Neural crest cell (in vitro differentiated cells): ENCODE measurements at places on chromosomes 7 and 10. TPM values are rescaled to one million over a fixed set of nuclear protein-coding genes. Genes with fewer than 3 reads are reported as not detected.

DNA sequence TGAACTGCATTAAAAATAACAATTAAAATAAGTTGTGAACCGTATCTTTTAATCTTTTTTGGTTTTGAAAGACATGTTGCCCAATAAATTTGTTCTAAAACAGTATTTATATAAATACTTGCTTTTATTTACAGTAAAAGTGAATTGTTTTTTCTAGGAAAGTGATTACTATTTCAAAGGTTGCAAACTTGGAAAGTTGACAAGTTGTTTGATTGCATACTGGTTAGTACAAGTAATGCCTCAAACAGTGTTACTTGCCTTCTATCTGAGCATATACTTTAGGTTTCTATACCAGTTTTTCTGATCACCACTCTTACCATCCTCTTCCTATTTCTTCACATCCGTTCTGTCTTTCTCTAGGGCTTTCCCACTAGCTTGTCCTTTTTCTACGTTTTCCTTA lies 212.6 kb downstream of the FOXP2 start:
- H3K27ac ChIP-seq: no peak overlapping the region
- peaks cover 41% of the 10 kb centered on the region for H3K4me1 ChIP-seq
- no peak for DNase-seq
- no peak overlapping the region for H3K4me3 ChIP-seq
- H3K36me3 ChIP-seq: no peaks in the 10 kb centered on the region

The OR2A1 gene
- 0.19 TPM in 1 of 2 replicates, not detected in the other for total RNA-seq

The TASOR2 gene
- total RNA-seq: 49.1 and 49.8 TPM in 2 replicates

DNA sequence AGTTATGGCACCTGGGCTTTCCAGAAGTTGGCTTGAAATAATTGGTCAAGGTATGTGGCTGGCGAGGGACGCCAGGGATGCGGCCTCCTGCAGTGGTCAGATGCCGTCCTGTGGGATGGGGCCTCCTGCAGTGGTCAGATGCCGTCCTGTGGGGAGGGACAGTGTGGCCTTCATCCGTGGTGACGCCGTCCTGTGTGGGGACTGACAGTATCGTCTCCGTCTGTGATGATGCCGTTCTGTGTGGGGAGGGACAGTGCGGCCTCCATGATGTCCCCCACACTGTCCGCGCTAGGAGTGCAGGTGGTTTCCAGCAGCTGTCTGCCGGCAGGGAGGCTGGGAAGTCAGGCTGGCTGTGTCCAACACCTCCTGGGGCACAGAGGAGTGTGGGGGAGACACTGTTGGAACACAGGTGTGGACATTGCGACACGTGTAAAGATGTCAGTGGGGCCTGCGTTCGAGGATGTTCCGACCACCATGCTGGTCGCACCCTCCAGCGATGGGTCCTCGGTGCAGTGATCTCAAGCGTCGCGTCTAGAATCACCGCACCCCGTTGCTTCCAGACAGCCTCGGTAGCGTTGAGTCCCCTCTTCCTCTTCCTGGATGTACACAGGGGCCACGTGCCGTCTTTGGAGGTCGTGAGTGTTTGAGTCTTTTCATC lies 52.6 kb downstream of the INPP5A start:
- H3K4me3 ChIP-seq: peak overlapping the region; percentile 24
- H3K27ac ChIP-seq: no peak overlapping the region
- DNase-seq: no peak

- no peak for DNase-seq
- no peaks in the 10 kb centered on the region for H3K36me3 ChIP-seq
- H3K4me1 ChIP-seq: no peaks in the 10 kb centered on the region
- H3K4me3 ChIP-seq: no peak overlapping the region
- H3K27ac ChIP-seq: no peak overlapping the region
Observed at GRCh38 chr7:104267701-104268368, 60.0 kb upstream of the ORC5 start.

DNA sequence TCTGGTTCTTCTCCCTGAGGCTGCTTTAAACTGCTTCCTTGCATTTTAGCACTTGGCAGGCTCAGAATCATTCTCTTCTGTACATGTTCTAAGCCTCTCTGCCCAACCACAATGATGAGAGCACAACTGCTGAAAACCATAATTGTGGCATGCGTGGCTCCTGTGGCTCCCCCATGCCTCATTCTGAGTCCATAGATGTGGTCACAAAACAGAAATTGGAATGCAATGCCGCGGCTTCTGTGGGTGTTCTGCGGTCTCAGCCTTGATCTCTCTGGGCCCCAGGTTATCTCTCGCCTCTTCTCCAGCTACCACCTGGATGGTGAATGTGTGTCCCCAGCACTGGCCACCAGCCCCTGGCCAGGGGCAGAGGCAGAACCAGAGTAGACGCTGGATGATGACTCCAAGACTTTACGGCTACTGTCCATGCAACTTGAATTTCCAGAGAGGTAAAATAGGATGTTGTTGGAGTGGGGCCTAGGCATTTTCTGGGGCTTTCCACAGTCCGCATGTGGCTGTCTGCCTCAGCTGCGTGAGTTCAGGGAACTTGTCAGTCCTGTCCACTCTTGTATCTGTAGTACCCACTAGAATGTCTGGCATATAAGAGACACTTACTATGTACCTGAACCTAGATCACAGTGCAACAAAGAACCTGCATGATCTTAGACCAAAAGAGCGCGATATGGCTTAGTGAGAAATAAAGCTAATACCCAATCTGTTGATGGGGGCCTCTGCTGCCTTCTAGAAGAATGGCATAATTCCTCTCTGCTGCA lies 52.4 kb upstream of the ADRB1 start:
- no peaks in the 10 kb centered on the region for H3K4me1 ChIP-seq
- DNase-seq: no peak
- no peak overlapping the region for H3K27ac ChIP-seq
- no peaks in the 10 kb centered on the region for H3K27me3 ChIP-seq

GRCh38 chr7:34747176-34747781 lies 89.3 kb downstream of the NPSR1 start:
- H3K27ac ChIP-seq: no peak overlapping the region
- no peak overlapping the region for H3K4me3 ChIP-seq
- no peak for DNase-seq
- H3K4me1 ChIP-seq: no peaks in the 10 kb centered on the region
- no peaks in the 10 kb centered on the region for H3K27me3 ChIP-seq

GRCh38 chr10:100529475-100530298 lies at the start of gene NDUFB8:
Gene NDUFB8, minus strand, starts transcription at chr10:100529871. Its CDS starts 20 bp downstream, at chr10:100529851.
- peak within 1 kb of the TSS; percentile 100 for H3K4me3 ChIP-seq
- DNase-seq: peak; percentile 90
- peaks cover 23% of the 10 kb centered on the region for H3K4me1 ChIP-seq
- H3K27me3 ChIP-seq: no peaks in the 10 kb centered on the region
- H3K36me3 ChIP-seq: peaks cover 5% of the 10 kb centered on the region
- H3K27ac ChIP-seq: peak within 1 kb of the TSS; percentile 100

- no peaks in the 10 kb centered on the region for H3K27me3 ChIP-seq
- H3K36me3 ChIP-seq: no peaks in the 10 kb centered on the region
- H3K4me1 ChIP-seq: peaks cover 4% of the 10 kb centered on the region
- DNase-seq: no peak
- H3K4me3 ChIP-seq: no peak overlapping the region
Observed at GRCh38 chr7:112990624-112991023, 96.0 kb downstream of the GPR85 start.

DNA sequence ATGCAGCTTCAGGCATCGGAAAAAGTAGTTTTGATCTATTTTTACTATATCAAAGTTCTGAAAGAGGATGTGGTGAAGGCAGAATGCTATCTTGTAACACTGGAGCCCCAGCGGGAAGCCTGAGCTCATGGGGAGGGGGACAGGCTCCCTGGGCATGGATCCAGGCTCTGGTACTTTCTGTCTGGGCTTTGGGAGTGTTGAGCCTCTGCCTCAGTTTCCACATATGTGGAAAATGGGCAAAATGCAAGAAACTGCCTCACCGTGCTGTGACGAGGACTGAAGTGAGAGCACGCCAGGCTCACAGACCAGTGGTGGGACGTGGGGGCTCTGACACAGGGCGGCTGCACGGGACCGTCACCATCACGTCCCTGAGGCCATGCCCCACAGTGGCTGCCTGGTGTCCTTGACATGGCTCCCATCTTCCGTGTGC lies 182.9 kb upstream of the SHH start:
- no peak for DNase-seq
- no peak overlapping the region for H3K27ac ChIP-seq
- no peak overlapping the region for H3K4me3 ChIP-seq
- no peaks in the 10 kb centered on the region for H3K4me1 ChIP-seq
- H3K27me3 ChIP-seq: no peaks in the 10 kb centered on the region
- no peaks in the 10 kb centered on the region for H3K36me3 ChIP-seq

The VOPP1 gene
- total RNA-seq: 50.7 and 51.6 TPM in 2 replicates

DNA sequence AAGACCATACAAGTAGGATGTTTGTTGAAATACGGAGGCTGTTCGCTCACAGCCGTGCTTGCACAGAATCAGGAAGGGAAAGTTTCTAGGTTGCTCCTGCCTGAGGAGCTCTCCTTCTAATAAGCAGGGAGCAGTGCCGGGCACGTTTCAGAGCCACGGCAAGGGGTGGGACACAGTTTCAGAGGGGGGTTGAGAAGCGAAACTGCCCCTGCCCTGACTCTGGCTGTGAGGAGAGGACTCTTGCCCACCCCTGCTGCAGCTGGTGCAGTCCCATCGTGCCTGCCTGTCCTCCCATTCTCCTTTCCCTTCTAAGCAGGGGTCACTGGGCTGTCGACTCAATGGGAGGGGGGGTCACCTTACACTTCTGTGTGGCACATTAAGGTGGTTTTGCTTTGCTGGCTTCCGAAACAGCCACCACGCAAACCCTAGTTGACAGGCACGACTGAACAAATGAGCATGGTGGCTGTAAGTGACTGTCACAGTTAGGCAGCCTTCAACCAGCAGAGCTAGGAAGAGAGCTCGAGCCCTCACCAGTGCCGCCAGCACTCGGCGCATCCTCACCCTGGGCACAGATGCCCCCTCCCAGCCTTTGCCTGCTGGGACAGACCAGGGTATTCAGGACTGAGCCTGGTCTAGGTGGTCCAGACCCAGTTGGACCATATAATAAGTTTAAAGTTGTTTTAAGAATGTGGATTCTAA lies 37.5 kb downstream of the ZNF467 start:
- H3K4me1 ChIP-seq: no peaks in the 10 kb centered on the region
- no peaks in the 10 kb centered on the region for H3K36me3 ChIP-seq
- H3K4me3 ChIP-seq: no peak overlapping the region
- no peak for DNase-seq
- H3K27me3 ChIP-seq: peaks cover 23% of the 10 kb centered on the region
- no peak overlapping the region for H3K27ac ChIP-seq

- no peak overlapping the region for H3K4me3 ChIP-seq
- no peak overlapping the region for H3K27ac ChIP-seq
- no peak for DNase-seq
- no peaks in the 10 kb centered on the region for H3K36me3 ChIP-seq
Observed at GRCh38 chr7:30986738-30987137, 23.0 kb downstream of the GHRHR start.

DNA sequence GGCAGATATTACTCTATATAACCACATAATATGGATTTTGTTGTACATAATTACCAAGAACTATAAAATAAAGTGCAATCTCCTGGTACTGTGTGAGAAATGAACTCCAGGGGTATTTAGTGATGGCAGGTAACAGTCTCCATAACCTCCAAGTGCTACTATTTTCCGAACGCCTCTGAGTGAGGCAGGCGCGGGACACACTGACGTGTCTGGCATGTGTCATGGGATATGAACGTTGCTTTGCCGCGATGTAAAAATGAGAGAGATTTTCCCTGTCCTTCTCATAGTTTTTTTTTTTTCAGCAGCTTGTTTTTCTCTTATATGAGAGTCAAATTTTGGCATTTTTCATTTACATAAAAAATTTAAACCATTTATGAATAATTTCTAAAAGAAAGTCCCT lies 3.6 kb downstream of the ADARB2 start:
- no peak for DNase-seq
- no peak overlapping the region for H3K27ac ChIP-seq
- H3K4me1 ChIP-seq: peaks cover 18% of the 10 kb centered on the region
- no peaks in the 10 kb centered on the region for H3K36me3 ChIP-seq

DNA sequence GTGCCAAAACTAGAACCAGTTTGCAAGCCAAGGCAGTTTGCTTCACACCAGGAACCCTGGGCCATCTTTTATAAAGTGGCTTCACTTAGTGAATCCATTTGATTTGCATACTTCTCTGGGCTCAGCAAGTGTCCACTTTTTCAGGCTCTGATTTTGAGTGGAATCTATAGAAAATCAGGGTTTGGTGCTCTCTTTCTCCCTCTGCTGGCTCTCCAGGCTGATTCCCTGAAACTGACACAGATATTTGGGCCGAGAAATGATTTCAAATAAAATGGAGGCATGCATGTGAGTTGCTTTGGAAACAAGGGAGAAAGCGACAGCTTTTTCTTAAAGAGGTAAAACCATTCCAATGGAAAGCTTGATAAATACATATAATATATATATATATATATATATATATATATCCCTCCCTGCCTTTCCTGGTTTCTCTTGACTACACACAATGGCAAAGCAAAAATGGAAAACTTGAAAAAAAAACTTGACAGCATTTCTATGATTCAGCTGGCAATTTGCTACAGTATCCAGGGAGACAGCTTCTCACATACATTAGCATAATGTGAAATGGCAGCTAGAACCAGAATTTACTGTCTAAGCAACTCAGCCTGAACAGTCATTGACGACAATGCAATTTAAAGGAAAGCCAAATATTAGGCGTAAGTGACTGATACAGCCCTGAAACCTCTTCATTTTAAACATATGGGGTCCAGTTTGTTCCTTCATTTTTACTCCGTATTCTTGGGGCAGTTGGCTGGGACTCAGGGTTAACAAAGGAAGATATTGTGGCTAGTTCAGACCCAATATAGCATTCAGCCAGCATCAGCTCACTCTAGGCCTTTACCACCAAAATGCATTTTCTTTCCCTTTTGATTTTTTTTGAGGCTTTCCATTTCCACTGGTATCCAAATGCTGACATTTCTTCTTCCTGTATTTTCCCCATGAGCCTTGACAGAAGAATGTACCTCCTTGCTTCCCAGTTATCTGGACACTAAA lies 188.5 kb downstream of the TMEM178B start:
- peak; percentile 18 for DNase-seq
- no peaks in the 10 kb centered on the region for H3K27me3 ChIP-seq
- H3K4me1 ChIP-seq: peaks cover 31% of the 10 kb centered on the region
- H3K27ac ChIP-seq: peak overlapping the region; percentile 29
- no peak overlapping the region for H3K4me3 ChIP-seq

DNA sequence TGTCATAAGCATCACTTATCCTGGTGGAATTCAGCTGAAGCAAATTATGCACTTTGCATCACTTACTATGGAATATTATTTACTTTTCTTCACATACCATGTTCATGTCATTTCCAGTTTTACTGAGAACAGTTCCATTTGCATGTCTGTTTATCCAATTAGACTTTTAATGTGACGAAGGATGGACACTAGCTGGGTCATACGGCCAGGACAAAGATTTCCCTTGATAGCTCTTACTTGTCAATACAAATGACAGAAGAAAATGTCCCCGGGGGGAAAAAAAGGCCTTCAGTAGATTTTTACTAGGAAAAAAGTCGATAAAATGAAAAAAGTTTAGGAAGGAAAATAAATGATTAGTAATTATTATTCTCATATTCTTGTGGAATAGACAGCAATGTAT lies 106.6 kb downstream of the RAPGEF5 start:
- H3K27me3 ChIP-seq: no peaks in the 10 kb centered on the region
- peaks cover 6% of the 10 kb centered on the region for H3K36me3 ChIP-seq
- no peak for DNase-seq
- no peak overlapping the region for H3K27ac ChIP-seq
- H3K4me3 ChIP-seq: no peak overlapping the region

The RBM20 gene
- total RNA-seq: 0.58 and 0.61 TPM in 2 replicates

GRCh38 chr7:130894146-130894908 lies 160.3 kb upstream of the KLF14 start:
- DNase-seq: no peak
- H3K36me3 ChIP-seq: no peaks in the 10 kb centered on the region
- H3K27ac ChIP-seq: no peak overlapping the region
- no peak overlapping the region for H3K4me3 ChIP-seq
- H3K4me1 ChIP-seq: peaks cover 38% of the 10 kb centered on the region

GRCh38 chr10:50857579-50857978 lies 27.8 kb downstream of the A1CF start:
- DNase-seq: no peak
- no peak overlapping the region for H3K4me3 ChIP-seq
- H3K27ac ChIP-seq: no peak overlapping the region
- H3K4me1 ChIP-seq: no peaks in the 10 kb centered on the region
- H3K36me3 ChIP-seq: no peaks in the 10 kb centered on the region
- no peaks in the 10 kb centered on the region for H3K27me3 ChIP-seq
